Effector CD8-positive, alpha-beta T cell (primary cell): ENCODE measurements at places on chromosomes 11 and 22.

DNA sequence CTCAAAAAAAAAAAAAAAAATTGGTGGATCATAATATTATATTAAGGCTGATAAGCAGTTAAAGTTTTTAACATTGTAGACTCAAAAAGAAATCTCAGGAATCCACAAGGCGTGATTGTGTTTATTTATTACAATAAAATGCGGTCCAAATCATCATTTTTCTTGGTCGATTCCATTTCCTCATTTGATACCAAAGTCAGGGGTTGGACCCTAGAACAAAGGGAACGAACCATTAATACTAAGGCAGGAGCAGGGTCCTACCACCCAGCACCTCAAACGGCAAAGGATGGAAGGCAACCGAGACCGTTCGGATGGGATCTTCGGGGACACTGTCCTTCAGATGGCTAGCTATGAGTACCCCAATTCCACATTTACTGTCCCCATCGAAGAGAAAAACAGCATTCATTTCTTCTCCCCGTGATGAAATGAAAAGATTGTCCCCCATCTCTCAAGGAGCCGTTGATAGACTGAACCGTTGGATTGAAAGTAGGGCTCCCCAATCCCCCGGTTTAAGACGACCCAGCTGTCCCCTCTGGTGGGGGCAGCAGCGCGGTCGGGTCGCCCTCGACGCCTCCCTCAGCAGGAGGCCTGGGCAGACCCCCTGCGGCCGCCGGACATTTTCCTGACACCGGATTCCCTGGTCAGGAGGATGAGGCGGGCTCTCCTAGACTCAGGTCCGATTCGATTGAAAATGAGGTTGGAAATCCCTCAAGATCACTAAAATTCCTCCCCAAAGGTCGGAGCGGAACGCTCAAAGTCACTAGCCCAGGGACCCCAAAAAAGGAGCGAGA, 607 bp downstream of the DMC1 start:
- no peak for DNase-seq

DNA sequence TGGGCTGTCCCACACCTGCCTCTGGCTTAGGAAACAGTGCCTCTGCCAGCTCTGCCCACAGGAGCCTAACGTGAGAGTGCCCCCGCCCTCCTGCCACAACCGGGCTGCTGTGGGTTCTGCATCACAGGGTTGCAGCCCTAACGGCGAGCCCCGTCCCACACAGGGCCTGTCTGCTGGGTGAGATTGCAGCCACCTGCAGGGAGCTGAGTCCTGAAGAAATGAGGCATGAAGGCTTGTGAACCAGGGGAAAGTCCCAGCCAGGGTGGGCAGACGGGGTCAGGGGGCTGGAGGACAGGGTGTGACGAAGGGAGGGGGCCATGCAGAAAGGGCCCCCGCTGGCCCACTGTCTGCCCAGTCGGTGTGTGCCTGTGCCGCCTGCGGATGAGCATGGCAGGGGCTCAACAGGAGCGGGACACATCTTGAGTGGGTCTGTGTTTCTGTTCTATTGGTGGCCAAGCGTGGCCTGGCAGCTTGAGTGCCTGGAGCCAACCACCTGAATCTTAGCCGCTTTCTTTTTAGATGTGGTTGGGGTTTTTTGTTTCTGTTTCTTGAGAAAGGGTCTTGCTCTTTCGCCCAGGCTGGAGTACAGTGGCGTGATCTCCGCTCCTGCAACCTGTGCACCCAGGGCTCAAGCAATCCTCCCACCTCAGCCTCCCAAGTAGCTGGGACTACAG, 38.9 kb downstream of the CTTN start:
- DNase-seq, result no peak

- DNase-seq, result no peak
Measured at GRCh38 chr11:83158357-83158786, 1.4 kb downstream of the PCF11 start.

GRCh38 chr22:21978564-21979386, 3.8 kb downstream of the TOP3B start:
- DNase-seq, result no peak

GRCh38 chr11:65577756-65578109, 1.9 kb downstream of the EHBP1L1 start:
- no peak for DNase-seq

DNA sequence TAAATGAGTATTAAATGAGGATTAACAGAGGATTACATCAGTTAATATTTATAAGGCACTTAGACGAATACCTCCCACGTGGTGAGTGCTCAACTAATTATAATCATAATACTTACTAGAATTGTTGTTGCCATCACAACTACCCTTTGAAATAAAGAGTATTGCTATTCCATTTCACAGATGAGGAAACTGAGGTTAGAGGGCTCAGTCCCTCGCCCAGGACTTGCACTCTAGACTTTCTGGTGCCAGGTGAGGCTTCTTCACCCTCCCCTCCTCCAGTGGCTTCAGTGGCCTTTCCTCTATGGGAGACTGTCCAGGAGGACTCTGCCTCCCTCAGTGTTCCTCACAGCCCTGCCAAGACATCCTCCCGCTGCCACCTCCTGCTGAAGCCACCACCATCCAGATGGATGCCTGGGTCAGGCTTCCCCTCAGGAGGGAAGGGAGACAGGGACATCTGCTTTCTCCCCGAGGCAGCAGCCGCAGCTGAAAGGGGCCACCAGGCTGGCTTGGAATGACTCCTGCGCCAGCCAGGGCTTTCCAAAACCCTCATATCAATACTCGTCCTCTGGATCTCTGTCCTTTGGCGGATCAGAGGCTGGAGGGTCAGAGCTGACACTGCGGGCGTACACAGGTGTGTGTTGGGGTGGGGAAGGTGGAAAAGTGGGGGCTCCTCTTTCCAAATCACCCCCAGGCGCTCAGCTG, 580.1 kb downstream of the BUD13 start:
- no peak for DNase-seq

DNA sequence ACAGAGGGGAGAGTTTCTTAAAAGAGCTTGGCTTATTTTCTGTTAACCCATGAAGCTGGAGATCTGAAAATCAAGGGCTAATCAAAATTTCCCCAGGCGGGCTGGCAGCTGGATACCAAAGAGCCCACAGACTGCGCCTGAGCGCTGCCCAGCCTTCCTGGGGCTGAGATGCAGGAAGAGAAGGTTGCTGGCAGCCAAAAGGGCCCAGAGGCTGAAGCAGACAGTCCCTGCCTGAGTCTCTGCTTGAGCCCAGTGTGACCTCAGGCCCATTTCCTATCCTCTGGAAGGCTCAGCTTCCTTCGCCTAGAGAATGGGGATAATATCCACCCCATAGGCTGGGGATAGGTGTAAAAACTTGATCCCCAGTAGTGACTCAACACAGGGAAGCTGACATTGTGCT, 49.1 kb downstream of the ARRB1 start:
- no peak for DNase-seq

DNA sequence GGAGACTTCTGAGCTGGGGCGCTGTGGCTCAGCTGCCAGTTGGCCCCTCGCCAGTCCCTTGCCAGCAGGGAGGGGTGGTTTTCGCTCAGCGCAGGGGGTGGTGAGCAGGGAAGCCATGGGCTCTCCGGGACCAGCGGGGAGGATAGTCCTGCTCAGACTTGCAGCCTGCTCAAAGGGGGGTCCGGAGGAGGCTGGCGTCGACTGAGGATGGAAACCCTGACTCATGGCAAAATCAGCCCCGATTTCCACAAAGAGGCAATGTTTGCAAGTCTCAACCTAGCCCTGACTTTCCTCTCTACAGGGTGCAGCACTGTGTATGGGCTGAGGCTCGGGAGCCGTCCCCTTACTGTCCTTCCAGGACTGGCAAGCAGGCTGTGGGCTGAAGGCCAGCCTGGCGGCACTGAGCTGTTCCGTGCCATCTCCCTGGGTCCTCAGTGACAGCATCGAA, 35.1 kb downstream of the FBLN1 start:
- DNase-seq, result no peak

DNA sequence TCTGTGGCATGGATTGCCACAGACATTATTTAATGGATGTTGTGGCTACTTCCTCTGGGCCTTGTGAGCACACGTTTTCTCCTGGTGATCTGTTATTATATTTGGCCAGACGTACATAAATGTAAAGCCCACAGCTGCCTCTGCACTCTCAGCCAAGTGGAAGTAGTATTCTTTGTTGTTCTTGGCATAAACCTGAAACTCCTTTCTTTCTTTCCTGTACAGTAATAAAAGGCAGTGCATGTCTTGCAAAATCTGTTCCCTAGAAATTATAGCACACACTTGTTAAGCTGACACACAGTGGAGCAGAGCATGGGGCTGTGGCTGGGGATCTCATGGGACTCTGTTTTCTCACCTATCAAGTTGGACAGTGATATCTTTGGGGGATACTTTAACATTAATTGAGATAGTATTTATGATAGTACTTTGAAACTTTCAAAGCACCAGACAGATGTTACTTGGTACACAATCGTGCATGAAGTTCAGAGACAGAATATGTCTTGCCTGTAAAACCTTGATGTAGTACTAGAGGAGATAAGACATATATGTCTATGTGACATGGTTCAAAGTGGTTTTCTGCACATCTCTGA, 20.9 kb downstream of the PANX1 start:
- DNase-seq, result no peak

- DNase-seq, result no peak
Measured at GRCh38 chr11:72116019-72116755, 3.7 kb upstream of the ANAPC15 start.

GRCh38 chr22:29427176-29427760, 11.1 kb upstream of the RFPL1 start:
- DNase-seq, result no peak

GRCh38 chr11:115696563-115696962, 192.3 kb upstream of the CADM1 start:
- no peak for DNase-seq

- DNase-seq, result no peak
Measured at GRCh38 chr11:77395460-77396173, 78.3 kb downstream of the PAK1 start.

- no peak for DNase-seq
Measured at GRCh38 chr11:110757962-110758755, 45.9 kb upstream of the ARHGAP20 start.

DNA sequence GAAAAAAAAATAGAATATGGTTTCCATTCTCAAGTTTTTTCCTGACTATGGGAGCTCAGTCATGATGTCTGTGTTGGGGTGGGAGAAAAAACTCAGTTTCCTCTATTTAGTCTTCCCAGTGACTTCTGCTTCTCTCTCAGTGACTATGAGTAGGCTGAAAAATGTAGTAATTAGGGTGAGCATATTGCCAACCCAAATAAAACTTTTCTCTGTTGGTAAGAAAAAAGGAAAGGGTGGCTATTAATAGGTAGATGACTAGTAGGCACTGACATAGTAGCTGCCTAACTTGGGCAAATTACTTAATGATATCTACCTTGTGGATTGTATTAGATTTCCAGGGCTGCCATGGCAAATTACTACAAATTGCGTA, 34.2 kb upstream of the BIRC3 start:
- DNase-seq, result no peak

DNA sequence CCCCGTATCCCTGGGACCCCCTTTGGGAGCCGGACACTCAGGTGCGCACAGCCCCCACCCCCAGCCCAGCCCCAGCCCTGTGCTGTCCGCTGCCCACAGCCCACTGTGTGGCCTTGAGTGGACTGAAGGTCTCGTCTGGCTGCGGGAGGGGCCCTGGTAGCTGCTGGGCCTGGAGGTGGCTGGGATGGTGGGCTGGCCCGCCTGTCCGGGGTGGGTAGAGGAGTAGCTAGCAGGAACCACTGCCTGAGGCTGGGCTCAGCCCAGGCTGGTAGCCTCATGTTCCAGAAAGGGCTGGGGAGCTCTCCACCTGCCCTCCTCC, 4.6 kb upstream of the MUC6 start:
- no peak for DNase-seq

GRCh38 chr22:36350751-36351594, 36.8 kb downstream of the MYH9 start:
- DNase-seq, result no peak

- no peak for DNase-seq
Measured at GRCh38 chr22:30606455-30607299, at the start of gene TCN2. Gene TCN2 (plus strand): TSS chr22:30607174. CDS start chr22:30607332, 158 bp downstream.

- no peak for DNase-seq
Measured at GRCh38 chr22:39530692-39531331, 1.7 kb downstream of the RPS19BP1 start.

- DNase-seq, result no peak
Measured at GRCh38 chr11:124831897-124832296, 31.7 kb upstream of the MSANTD2 start.

GRCh38 chr22:45529971-45530575, 27.4 kb downstream of the FBLN1 start:
- DNase-seq, result no peak
